ENCODE measurements at places on chromosomes 6 and 20. TPM values are rescaled to one million over a fixed set of nuclear protein-coding genes. Genes with fewer than 3 reads are reported as not detected.

Gene SASH1
- 17.3 TPM for total RNA-seq

Gene TTBK1
- total RNA-seq, result under 0.01 TPM

GRCh38 chr20:52958211-52958610 is 13.9 kb upstream of the TSHZ2 start:
- DNase-seq, result no peak

Gene BPIFB4
- not detected for total RNA-seq

DNA sequence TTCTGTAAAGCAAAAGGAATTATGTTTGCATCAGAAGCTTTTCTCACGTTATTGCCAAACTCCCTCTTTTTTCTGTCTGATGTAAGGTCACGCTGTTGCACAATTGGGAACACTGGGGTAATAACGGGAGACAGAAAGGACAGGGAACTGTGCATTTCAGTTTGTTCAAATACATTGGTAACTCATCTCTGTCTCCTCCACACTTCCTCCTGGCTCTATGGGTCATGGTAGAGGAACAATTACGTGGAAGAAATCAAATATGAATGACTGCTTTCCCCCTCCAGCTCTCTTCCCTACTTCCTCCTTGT is 132.2 kb upstream of the TNFAIP3 start:
- DNase-seq, result no peak

Gene HS3ST5
- not detected for total RNA-seq

- peak; percentile 72 for DNase-seq
Measured at GRCh38 chr6:30682143-30683117, 4.0 kb downstream of the PPP1R18 start.

DNA sequence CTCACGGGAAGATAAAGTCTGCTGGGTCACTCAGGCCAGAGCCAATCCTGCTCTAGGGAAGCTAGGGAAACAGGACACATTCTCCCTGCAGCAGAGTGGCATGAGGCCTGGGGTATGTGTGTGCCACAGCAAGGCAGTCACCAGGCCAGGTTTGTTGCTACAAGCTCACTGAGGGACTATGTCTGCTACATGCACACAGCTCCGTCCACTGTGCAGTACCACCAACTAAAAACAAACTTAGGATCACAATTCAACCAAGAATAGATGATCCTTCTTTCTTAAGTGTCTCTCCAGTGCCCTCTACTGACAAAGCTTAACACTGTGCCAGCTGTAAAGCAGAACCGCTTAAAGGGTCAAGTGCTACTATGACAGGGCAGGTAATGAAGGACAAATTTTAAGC is 192.5 kb downstream of the PTPRK start:
- no peak for DNase-seq

Gene ANKRD6
- total RNA-seq, result 23.4 TPM

- DNase-seq, result no peak
Measured at GRCh38 chr6:157621406-157621805, 201.6 kb upstream of the SNX9 start.

GRCh38 chr6:146775220-146775619 is 176.4 kb downstream of the ADGB start:
- DNase-seq, result no peak

DNA sequence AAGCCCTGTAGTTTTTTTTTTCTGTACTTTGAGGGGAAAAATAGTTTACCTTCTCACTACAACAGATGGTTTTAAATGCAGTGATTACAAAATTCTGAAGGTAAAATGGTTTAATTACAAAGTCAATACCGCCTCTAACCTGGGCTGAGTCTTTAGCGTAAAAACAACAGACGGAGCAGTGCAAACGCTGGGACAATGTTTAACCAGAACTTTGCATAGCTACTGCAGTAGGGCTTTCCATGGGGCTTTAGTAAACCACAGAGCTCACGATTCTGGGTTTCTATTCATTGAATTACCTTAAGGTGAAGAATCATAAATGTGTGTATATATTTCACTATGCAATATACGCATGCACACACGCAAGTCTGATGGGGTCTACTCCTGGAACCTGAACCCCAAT is 77.9 kb downstream of the RFX6 start:
- DNase-seq, result no peak

DNA sequence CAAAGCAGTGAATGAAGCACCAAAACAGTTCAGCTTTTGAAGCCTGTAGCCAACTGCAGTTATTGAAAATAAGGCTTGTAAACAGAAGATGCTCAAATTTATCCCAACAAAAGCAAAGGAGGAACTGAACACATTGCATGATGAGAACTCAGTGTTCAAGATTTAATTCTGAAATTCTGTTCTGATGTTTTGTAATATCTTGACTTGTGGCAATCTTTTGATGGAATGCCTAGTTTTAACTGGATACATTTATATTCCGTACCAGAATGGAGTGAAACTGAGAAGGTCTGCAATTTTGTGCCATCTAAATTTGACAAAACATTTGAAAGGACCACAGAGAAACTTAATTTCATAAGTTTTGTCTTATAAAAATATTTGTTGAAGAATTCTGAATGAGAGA is 17.5 kb downstream of the FYN start:
- no peak for DNase-seq

DNA sequence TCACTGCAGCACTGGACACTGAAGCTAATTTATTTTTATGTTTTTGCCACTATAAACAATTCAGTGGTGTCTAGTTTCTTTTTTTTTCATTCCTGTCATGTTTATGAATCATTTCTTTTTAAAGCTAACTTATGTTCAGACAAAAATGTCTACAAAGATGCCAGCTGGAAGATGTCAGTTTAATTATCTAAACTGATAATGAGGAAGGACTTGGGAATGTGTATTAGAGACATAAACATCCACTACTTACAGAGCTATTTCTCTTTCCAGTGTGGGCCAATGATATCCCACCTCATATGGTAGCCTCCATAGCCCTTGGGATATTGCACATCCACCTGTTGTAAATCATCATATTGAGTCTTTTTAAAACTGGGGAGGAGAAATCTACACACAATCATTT is 132.1 kb upstream of the FAM184A start:
- DNase-seq, result no peak

DNA sequence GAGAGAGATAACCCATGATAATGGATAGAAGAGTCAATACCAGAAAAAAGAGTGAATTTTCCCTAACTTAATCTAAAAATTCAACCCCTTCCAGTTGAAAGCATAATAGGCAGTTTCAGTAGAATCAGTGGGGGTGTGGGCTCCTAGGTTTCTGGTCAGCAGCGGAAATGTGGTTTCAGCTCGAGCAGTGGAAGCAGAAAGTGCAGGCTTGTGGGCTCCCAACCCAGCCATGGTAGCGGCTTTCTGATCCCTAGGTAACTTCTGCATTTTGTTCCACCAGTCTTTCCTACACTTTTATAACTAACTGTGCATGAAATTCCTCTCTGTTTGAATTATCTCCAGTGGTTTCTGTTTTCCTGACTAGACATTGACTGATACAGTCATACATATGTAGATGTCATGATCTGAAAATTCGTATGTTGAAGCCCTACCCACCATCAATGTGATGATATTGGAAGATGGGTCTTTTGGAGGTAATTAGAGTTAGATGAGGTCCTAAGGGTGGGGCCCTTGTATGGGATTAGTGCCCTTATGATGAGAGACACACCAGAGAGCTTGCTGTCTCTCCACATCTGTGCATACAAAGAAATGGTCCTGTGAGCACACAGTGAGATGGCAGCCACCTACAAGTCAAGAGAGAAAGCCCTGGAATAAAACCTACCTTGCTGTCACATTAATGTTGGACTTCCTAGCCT is 6.5 kb upstream of the DDO start:
- no peak for DNase-seq

GRCh38 chr20:3654326-3655130 is 8.7 kb downstream of the GFRA4 start:
- DNase-seq, result no peak

GRCh38 chr20:38260378-38261053 is at the start of gene KIAA1755:
KIAA1755 (minus strand) TSS chr20:38260735; CDS start chr20:38260500, 235 bp downstream.
- no peak for DNase-seq

Gene CST7
- total RNA-seq, result not detected

- no peak for DNase-seq
Measured at GRCh38 chr6:168920289-168920688, 333.4 kb downstream of the THBS2 start.

GRCh38 chr20:25685276-25686080 is 11.2 kb downstream of the ZNF337 start:
- DNase-seq, result no peak

Gene TXLNB
- total RNA-seq, result not detected

Gene RAET1G
- 6.3 TPM for total RNA-seq

Gene LGSN
- not detected for total RNA-seq

DNA sequence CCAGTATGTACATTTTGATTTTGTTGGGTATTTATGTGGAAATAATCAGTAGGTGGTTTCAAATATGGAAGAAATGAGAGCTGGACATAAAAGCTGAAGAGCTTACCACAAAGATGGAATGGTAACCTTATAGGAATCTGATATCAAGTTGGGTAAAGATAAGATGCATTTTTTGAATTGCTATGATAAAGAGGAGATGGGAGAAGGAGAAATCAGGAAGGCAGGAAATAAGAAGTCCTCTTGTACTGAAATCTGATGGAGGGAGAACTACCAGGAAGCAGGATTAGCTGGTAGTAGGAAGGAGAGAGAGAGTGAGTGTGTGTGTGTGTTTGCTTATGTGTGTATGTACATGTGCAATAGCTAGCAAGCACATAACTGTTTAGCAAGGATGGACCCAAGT is 468.4 kb downstream of the PHF3 start:
- no peak for DNase-seq

- DNase-seq, result no peak
Measured at GRCh38 chr6:67200626-67201403, 1434.3 kb upstream of the ADGRB3 start.

DNA sequence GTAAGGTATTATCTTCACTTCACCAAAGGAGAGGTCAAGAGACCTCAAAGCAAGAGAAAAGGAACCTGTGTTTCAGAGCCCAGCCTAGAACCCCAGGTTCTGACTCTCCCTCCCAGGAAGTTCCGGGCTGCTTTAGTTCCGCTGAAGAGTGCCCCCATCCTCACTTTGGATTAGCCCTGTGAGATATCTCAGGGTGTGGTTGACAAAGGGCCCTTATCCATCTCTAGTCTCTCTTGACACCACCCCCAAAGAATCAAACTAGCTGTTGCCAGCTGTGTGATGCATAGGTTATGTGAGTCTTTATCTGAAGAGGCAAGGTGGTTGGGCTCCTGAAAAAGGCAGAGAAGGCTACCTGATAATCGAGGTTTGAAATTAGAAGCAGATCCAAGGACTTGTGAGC is 20.6 kb downstream of the BRPF3 start:
- DNase-seq, result no peak

GRCh38 chr6:94456266-94456665 is 1036.9 kb upstream of the EPHA7 start:
- DNase-seq, result no peak

GRCh38 chr20:28562510-28562898 is 2695.0 kb upstream of the DEFB115 start:
- no peak for DNase-seq

GRCh38 chr20:3521852-3522740 is 51.3 kb downstream of the ATRN start:
- DNase-seq, result no peak

- DNase-seq, result peak; percentile 57
Measured at GRCh38 chr6:14804785-14805210, 441.1 kb upstream of the JARID2 start.

Gene NAA20
- 44.3 TPM for total RNA-seq

GRCh38 chr6:89386917-89387491 is 25.1 kb downstream of the RRAGD start:
- DNase-seq, result no peak

Gene SCUBE3
- total RNA-seq, result not detected

DNA sequence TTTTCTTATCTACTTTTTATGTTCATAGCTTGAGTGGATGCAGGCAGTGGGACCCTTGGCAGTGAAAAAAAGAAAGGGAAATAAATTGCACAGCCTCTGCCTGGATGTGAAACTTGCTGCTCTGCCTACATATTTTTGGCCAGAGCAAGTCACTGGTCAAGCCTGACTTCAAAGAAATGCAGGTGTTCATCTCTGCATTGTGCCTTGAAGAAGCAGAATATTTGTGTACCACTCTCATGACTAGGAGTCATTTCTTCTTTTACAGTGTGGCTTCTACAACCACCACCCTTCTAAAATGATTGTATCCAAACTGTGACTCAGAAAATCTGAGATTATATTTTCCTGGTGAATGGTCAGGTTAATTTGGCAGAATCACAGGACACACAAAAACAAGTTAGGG is 2.5 kb upstream of the KATNA1 start:
- no peak for DNase-seq

GRCh38 chr6:17395112-17395511 is 1.7 kb downstream of the CAP2 start:
- DNase-seq, result no peak

- DNase-seq, result no peak
Measured at GRCh38 chr6:103538381-103538780, 1321.3 kb downstream of the HACE1 start.

Gene RBM24
- 0.49 TPM for total RNA-seq

Gene TFAP2B
- total RNA-seq, result 0.21 TPM

- DNase-seq, result no peak
Measured at GRCh38 chr6:7730001-7730783, 4.3 kb downstream of the BMP6 start.

- no peak for DNase-seq
Measured at GRCh38 chr6:119717942-119718341, 368.4 kb upstream of the MAN1A1 start.

DNA sequence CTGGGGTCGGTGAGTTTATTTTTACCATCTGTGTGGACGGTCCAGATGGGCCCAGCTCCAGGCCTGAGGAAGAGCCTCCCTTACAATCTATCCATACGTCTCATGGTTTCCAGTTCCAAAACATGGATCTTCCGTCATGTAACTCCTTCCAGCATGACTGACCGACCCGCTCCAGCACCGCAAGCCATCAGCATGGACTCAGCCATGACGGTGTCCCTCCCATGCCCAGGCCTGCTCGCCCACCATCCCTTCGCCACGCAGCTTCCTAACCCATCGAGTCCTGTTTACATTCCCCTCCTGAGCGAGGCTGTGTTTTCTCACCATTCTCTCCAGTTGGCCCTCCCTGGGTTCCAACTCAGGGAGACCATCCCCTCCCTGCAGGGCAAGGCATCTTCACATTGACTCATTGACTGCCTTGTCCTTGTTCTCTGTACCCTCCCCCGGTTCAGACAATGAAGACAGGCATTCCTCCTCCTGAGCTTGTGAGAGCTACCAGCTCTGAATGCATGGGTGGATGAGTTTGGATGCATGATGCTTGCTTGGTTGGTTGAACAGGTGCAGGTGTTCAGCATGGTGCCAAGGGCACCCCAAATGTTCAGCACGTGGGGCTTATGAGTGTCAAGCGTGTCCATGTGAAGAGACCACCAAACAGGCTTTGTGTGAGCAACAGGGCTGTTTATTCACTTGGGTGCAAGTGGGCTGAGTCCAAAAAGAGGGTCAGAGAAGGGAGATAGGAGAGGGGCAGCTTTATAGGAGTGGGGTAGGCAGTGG is 235.8 kb downstream of the SMOC2 start:
- DNase-seq, result no peak

Gene CST5
- total RNA-seq, result not detected

DNA sequence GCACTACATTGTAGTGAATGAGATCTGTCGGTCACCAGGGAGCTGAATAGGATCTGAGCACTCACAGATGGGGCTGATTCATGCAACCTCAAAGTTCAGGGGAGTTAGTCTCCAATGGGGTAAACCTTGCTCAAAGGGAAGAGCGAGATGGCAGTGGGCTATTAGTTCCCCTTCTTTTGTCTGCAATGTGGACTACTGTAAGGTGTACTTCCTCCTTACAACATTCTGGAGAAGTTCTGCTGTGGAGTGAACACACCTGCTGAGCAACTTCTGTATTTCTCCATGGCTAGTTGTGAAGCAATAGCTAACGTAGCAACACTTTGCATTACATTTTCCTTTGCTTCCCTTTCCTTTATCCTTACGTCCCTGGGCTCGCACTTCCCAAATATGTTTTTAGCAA is 134.3 kb upstream of the B3GAT2 start:
- no peak for DNase-seq

Gene NHLRC1
- 2.1 TPM for total RNA-seq

All from mammary epithelial cell (primary cell).